Activated T-cell treated with anti-CD3 and anti-CD28 coated beads, Interleukin-2, amount 50 U/mL, for 72 hours (primary cell): ENCODE measurements at places on chromosomes 16 and 17. TPM values are rescaled to one million over a fixed set of nuclear protein-coding genes. Genes with fewer than 3 reads are reported as not detected.
A peak's percentile ranks its signal among the peaks of the same experiment; 100 is the strongest.

- H3K4me3 ChIP-seq, result peak overlapping the region; percentile 99
- peak; percentile 78 for DNase-seq
- H3K27ac ChIP-seq, result peak overlapping the region; percentile 99
- H3K27me3 ChIP-seq, result no peaks in the 10 kb centered on the region
Measured at GRCh38 chr16:48366165-48367093, 18.8 kb downstream of the SIAH1 start.

DNA sequence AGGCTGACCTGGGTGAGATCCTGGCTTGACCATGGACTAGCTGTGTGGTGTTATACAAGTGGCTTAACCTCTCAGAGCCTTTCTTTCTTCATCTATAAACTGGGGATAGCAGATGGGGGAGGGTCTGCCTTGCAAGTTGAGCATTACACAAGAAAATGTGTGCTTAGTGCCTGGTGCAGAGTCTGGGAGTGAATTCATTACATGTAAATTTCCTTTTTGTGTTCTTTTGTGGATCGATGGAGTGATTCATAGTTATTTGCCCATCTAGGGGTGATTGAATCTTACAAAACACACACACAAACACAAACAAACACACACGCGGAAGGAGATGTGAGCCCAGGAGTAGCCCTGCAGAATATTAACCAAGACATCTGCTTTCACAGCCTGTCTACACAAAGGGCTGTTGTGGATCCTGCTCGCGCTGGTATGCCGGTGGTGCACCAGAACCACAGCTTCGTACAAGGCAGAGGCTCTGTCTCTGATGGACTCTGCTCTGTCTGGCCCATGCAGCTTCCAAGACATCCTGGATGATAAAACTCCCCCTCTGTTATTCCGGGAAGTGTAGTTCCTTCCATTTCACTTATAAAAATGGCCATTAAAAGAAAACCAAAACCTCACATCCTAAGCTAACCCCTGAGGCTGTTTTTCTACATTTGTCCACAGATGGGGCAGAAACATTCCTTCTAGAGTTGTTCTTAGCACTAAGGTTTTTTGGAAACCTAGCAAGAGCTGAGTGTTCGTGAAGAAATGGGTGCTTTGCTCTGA is 86.1 kb downstream of the UTP18 start:
- peaks cover 5% of the 10 kb centered on the region for H3K27me3 ChIP-seq
- H3K4me3 ChIP-seq, result no peak overlapping the region
- no peak for DNase-seq
- no peaks in the 10 kb centered on the region for H3K36me3 ChIP-seq
- no peaks in the 10 kb centered on the region for H3K4me1 ChIP-seq

DNA sequence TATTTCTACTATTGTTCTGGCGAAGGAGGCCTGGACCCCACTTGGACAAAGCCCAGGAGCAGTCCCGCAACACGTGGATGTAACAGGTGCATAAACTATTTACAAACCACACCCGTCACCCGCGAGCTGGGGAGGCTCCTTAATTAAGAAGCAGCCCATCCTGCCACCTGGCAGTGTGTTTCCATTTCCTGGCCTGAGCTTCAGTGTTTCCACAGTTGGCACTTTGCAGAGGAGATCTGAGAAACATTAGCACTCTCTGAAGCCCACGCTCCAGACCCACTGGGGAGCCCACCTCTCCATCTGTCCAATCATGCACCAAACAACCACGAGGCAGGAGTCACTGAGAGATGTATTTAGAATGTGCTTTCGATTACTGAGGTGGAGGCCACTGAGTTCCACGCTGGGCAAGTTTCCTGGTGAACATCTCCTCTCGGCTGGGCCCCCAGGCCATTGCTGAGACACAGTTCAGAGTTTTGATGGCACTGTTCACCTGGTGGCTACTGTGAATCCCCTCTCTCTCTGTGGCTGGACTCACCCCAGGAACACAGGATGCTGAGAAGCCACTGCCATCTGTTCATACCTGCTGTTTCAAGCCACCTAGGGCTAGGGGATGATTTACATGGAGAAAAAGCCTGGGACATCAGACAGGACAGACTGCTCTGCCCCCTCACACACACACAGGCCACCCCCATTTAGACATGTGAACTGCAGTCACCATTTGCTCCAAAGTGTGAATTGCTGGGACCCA is 129.1 kb downstream of the AIPL1 start:
- no peaks in the 10 kb centered on the region for H3K4me1 ChIP-seq
- H3K4me3 ChIP-seq, result no peak overlapping the region
- DNase-seq, result no peak
- no peaks in the 10 kb centered on the region for H3K36me3 ChIP-seq

BICDL2 gene
- not detected for total RNA-seq

COG4 gene
- total RNA-seq, result 53.4 TPM

DNA sequence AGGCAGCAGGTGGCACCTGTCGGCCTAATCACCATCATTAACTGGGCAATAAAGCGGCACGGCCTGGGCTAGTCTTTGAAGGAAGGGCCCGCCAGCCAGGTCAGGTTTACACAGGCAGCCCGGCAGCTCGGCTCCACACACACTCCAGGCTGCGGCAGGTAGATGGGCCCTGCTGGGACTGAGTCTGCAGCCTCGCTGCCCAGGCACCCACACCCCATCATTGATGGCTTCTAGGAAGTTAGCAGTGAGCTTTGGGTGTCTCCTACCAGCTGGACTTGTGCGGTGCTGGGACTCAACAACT is 6.8 kb upstream of the FOXN1 start:
- no peak overlapping the region for H3K27ac ChIP-seq
- no peak overlapping the region for H3K4me3 ChIP-seq
- H3K36me3 ChIP-seq, result no peaks in the 10 kb centered on the region
- no peaks in the 10 kb centered on the region for H3K4me1 ChIP-seq
- no peak for DNase-seq

DHX8 gene
- 53.8 TPM for total RNA-seq

GRCh38 chr17:8360751-8361150 is 15.8 kb downstream of the KRABD2 start:
- no peak overlapping the region for H3K4me3 ChIP-seq
- no peaks in the 10 kb centered on the region for H3K36me3 ChIP-seq
- H3K4me1 ChIP-seq, result peaks cover 7% of the 10 kb centered on the region

KRT12 gene
- total RNA-seq, result not detected

NSMCE1 gene
- 119 TPM for total RNA-seq
